ENCODE measurements at places on chromosomes 12 and 14.

DNA sequence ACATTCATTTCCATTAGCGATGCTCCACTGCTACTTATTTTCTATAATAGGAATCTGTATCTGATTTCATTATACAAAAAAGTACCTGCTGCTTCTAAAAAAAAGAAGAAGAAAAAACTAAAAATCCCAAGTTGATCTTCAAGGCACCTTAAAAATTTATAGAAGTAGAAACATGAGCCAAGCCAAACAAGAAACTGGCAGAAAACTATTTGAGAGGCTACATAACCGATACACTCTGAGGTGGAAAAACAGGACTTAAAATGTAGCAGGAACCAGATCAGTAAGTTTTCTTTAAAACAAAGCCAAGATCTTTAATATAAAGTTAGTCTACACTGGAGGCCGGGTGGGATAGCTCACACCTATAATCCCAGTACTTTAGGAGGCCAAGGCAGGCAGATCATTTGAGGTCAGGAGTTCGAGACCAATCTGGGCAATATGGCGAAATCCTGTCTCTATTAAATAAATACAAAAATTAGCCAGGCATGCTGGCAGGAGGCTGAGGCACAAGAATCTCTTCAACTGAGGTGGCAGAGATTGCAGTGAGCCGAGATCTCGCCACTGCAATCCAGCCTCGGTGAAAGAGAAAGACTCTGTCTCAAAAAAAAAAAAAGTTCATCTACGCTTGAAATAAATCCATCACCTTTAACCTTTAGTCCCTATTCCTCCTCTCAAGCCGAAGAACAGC, 278.6 kb downstream of the MED13L start:
- no peak for DNase-seq

GRCh38 chr14:101473795-101474562, 87.3 kb upstream of the DIO3 start:
- DNase-seq: no peak

DNA sequence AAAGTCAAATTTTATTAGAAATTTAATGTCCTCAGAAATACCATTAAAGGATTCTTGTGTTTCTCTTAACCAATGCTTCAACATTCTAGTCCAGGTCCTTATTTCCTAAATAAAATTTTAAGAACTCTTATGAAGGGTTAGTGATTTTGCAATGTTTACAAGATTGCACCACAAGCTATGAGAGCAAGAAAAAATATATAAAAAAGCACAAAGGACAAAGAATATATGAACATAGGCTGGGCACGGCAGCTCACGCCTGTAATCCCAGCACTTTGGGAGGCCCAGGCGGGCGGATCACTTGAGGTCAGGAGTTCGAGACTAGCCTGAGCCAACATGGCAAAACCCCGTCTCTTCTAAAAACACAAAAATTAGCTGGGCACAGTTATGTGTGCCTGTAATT, 7.7 kb downstream of the RACGAP1 start:
- no peak for DNase-seq

GRCh38 chr12:124995200-124995961, 1.9 kb downstream of the BRI3BP start:
- DNase-seq: no peak

- DNase-seq: no peak
Observed at GRCh38 chr14:80942191-80942600, 658 bp upstream of the CEP128 start.

DNA sequence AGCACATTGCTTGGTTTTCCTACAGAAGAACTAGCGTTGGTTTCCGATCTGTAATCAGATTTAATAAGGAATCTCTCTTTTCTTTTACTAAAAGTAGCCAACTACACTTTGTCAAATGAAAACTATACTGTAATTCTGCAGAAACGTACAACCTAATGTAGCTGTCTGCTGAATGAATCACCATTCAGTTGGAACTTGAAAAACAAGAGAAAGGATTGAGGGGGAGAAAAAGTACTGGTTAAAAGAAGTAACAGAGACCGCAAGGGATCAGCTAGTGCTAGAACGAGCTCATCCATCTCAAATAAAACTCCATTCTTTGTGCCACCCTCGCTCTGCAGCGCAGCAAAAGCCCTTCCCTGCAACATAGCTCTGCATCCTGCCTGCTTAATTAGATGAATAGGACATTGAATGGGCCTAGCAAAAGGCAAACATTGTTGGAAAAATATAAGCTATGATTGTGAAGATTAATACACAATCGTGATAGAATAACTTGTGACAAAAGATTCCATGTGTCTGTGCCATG, 2.6 kb downstream of the GARIN2 start:
- DNase-seq: no peak

Measured in NCI-H2029 (cell line).